AG04449 (cell line): ENCODE measurements at places on chromosomes 4 and X.

GRCh38 chrX:41441934-41442823, 5.0 kb upstream of the NYX start:
- DNase-seq, result no peak

- DNase-seq, result no peak
Observed at GRCh38 chr4:48409203-48409602, 67.9 kb downstream of the SLAIN2 start.

- no peak for DNase-seq
Observed at GRCh38 chr4:1761130-1761689, 31.9 kb upstream of the FGFR3 start.

- no peak for DNase-seq
Observed at GRCh38 chr4:174516794-174517193, 5.5 kb downstream of the HPGD start.

GRCh38 chr4:113560579-113560978, 201.0 kb downstream of the CAMK2D start:
- DNase-seq, result no peak

- DNase-seq, result no peak
Observed at GRCh38 chrX:120790552-120790951, 85.1 kb downstream of the CT47B1 start.

DNA sequence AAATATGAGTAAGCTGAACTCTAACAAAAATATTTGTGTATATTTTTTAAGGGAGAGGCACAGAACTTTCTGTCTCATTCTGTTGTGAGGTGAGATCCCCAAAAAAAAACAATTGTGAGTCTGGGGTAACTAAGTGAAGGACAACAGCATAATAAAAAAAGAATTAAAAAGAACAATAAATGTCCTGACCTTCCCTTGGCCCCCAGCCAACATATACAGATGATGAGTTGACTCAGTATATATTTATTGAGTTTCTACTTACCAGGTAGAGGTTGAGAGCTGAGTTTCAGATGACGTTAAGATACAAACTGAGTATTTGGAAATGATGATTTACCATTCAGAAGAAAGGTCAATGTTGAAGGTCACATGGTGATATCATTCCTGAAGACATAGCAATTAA, 239.5 kb downstream of the KCNIP4 start:
- DNase-seq, result no peak

GRCh38 chr4:54547299-54548097, 110.3 kb upstream of the KIT start:
- DNase-seq, result no peak

GRCh38 chr4:92501456-92501855, 197.7 kb downstream of the GRID2 start:
- DNase-seq, result no peak

DNA sequence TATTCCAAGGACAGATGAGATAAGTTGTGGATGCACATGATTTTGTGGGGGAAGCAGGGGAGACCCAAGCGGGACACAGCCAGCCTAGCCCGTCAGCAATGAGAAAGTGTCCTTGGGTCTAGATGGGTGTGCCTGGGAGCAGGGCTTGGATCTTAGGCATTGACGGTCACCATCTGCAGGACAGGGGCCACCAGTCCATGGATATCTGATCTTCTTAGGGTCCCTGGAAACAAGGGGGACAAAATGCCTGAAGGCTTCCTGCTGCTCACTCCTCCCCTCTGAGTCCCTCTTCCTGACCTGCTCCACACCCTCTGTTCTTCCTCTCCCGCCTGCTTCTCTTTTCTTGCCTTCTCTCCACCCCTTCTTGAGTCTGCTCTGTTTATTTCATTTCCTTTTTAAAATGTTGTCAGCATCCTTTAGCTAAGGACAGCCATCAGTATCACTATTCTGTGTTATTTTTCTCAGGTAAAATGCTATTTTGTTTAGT, 298.4 kb downstream of the RAPGEF2 start:
- no peak for DNase-seq

GRCh38 chr4:128461291-128462102, 173.9 kb upstream of the PGRMC2 start:
- DNase-seq, result peak; percentile 71

GRCh38 chrX:47078129-47079043, at the start of gene RGN:
Gene RGN, plus strand, starts transcription at chrX:47078443. Its CDS starts 2,702 bp downstream, at chrX:47081145.
- DNase-seq, result no peak

DNA sequence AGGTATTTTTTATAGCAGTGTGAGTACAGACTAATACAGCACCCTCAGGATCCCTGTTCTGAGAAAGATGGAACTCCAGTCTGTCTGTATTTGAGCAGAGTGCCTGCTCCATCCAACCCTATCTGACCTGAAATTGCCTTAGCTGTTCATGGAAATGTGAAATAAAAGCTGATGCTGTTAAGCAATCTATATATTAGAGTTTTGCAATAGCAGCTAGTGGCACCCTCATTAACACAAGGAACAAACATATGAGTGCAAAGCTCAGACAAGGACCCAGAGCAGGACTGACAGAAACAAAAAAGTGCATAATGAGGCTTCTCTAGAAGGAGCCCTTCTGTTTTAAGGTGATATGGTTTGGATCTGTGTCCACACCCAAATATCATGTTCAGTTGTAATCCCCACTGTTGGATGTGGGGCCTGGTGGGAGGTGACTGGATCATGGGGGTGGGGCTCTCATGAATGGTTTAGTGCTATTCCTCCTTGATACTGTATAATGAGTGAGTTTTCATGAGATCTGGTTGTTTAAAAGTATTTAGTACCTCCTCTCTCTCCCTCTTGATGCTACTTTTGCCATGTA, 272.9 kb upstream of the KLF3 start:
- no peak for DNase-seq

GRCh38 chrX:3192835-3193234, 151.6 kb downstream of the ARSF start:
- DNase-seq, result no peak

DNA sequence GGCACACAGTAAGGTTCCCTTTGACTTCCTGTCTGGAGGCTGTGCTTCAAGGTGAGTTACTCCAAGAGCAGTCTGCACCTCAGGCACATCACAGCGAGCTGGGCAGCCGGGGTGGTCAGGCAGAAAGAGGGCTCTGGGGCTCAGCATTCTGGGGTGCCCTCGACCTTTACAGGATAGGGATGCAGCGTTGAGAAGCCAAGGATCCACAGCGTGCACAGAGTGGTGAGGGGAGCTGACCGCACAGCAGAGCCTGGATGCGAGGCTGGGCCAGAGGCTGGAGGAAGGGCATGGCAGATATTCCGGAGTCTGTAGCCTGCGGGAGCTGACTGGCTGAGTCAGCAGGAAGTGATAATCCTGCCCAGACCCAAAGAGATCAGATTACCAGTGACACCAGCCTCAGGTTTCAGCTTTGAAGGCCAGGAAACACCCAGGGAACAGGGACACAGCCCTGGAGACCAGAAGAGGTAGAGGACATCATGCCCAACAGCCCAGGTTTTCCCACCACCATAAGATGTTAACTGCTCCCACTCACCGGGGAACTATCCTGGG, 38.4 kb upstream of the PDLIM3 start:
- no peak for DNase-seq

DNA sequence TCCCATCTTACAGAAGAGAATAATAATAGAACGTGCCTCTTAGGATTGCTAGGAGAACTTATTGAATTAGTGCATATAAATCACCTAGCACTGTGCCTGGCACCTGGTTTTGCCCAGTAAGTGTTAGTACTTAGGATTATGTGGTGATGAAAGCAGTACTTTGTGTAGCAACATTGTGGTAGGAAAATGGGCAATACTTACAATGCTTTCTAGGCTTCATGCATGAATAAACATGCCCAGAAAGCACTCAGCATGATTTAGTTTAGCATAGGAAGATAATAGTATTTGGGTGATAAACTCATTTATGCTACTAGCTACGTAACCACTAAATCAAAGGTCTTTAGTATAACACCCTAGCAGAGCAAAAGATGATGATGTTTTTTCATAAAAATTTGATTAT, 105.6 kb downstream of the NEUROG2 start:
- no peak for DNase-seq

DNA sequence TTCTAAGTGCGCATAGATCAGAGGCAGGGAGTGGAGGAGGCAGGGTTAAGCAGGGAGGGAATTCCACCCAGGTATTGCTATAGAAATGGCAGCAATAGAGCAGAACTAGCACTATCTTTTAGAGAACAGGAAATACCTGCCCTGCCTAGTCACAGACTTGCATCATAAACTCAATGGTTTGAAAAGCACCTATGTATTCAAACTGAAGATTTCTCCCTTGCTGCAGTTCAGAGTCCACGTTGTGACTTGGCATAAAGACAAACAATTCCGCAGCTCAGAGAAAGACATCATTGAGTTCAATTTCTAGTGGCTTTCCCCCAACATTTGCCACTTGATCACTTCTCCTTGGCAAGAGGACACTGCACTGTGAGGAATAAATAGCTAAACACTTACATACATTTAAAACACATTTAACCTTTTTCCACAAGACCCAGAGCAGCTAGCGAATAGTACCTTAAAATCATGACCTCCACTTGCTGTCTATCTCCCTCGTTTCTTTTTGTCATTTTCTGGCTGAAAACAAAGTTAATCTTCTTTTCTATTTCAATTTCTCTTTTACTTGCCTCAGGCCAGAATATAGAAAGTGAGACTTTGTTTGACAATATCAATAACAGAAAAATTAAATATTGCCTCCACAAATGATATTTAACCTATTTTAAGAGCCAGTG, 42.4 kb downstream of the SLC7A11 start:
- DNase-seq, result no peak

DNA sequence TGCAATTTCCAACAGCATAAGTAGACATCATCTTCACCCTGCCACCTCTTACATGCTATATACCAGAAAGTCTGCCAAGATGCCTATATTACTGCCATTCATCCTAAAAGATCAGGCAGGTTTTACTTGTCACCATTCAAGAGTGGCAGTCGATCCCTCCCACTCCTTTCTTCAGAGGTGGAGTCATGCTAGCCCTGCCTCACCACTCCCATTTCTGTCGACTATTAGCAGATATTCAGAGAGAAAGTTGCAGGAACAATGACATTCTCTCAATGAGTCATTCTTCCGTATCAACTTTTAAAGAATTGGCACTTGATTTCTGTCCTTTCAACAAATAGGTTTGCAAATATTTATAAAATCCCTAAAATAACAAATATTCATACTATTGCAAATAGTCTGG, 1060.1 kb downstream of the ADGRL3 start:
- DNase-seq, result no peak

- peak; percentile 53 for DNase-seq
Observed at GRCh38 chr4:53676402-53676871, 85.2 kb upstream of the LNX1 start.

GRCh38 chr4:138555584-138555983, 313.4 kb upstream of the SLC7A11 start:
- no peak for DNase-seq

- no peak for DNase-seq
Observed at GRCh38 chr4:114601304-114602052, 2.9 kb downstream of the UGT8 start.

GRCh38 chr4:85787133-85787532, 312.2 kb downstream of the ARHGAP24 start:
- no peak for DNase-seq

DNA sequence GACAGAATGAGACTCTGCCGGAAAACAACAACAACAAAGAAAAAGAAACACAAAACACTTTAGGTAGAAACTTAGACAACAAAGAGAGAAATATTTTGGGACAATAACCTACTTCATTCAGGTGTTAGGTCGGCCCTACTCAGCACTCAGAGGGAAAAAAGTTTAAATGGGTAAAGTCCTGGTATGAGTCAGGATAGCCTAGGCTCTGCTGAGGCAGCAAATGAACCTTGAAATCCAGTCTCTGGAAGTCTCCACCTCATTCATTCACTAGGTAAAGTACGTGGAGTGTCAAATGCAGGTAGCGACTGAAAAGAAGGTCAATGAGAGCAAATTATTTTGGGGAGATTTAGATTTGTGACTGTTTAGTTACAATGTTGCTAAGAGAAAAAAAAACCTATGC, 127.4 kb downstream of the FHDC1 start:
- DNase-seq, result no peak

GRCh38 chr4:139214039-139214534, 37.1 kb upstream of the ELF2 start:
- no peak for DNase-seq

GRCh38 chr4:107600436-107600835, 119.6 kb downstream of the PAPSS1 start:
- peak; percentile 24 for DNase-seq
